ENCODE measurements at places on chromosomes 12 and 14.

GRCh38 chr14:100017553-100017952 is 47.7 kb upstream of the EVL start:
- no peak for DNase-seq

GRCh38 chr14:68131907-68132306 is 312.3 kb downstream of the RAD51B start:
- no peak for DNase-seq

DNA sequence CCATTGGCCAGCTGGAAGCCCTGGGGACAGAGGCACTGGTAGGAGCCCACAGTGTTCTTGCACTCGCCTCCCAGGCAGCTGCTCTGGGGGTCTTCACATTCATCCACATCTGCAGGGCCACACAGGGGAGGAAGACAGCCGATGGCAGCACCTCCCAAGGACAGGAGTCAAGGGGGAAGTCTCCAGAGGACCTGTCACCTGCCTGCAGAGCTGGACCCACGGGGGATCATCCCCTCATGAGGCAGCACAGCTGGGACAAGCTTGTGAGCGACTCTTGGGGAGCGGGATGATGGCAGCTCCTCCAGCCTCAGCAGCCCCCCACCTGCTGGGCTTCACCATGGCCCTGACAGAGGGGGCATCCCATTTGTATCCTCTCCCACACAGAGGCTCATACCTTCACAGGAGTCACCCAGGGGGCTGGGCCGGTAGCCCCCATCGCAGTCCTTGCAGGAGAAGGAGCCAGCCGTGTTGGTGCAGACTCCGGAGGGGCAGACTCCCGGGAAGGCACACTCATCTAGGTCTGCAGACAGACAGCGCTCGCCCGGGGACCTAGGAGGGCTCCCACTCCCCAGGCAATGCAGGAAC is 15.4 kb downstream of the ISCA2 start:
- no peak for DNase-seq

DNA sequence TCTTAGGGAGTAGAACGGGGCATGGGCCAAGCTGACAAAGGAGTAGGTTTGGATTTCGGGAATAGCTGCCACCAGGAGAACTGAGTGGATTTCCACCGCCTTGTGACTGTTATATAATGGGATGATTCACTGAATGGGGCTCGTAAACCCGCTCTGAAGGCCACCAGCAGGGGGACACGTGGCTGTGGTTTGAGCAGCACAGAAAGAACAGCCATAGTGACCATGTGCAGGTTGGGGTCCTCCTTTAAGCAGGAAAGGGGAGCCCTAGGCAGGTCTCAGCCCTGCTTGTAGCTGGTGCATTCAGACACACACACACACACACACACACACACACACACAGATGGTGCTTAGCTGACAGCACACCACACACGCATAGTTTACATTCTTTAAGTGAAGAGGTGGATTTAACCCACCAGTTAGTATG is 8.6 kb upstream of the ASB2 start:
- DNase-seq, result no peak

DNA sequence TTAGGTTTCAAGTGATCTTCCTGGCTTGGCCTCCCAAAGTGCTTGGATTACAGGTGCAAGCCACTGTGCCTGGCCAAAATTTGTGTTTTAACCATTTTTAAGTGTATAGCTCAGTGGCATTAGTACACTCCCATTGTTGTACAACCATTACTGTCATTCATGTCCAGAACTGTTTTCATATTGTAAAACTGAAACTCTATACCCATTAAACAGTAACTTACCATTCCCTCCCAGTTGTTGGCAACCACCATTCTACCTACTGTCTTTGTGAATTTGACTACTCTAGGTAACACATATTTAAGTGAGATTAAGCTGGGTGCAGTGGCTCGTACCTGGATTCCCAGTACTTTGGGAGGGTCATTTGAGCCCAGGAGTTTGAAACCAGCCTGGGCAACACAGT is 67.3 kb upstream of the KCNH3 start:
- no peak for DNase-seq
